AML-193 (cell line): ENCODE measurements at places on chromosomes 1 and 21.

GRCh38 chr1:25902462-25902861 lies 3.8 kb downstream of the STMN1 start:
- DNase-seq: no peak

- no peak for DNase-seq
Measured at GRCh38 chr1:26477446-26478152, 5.4 kb downstream of the HMGN2 start.

- DNase-seq: no peak
Measured at GRCh38 chr1:51976846-51977602, 13.5 kb downstream of the RAB3B start.

DNA sequence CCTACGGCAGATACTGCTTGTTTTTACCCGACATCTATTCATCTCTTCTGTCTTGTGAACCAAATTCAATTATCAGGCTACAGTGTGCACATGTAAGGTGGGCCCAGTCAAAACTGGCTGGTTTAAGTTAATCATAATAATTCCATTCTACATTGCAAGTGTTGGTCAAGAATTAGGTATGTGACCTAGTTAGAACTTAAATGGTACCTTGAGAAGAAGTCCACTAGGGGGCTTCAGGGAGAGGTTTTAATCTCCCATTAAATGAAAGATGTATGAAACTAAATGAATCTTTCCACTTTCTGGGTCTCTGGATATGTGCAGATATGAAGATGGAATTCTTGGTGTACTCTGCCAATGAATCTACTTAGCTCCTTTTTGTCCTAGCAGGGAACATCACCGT lies 187.1 kb downstream of the CDC42BPA start:
- peak; percentile 0 for DNase-seq

DNA sequence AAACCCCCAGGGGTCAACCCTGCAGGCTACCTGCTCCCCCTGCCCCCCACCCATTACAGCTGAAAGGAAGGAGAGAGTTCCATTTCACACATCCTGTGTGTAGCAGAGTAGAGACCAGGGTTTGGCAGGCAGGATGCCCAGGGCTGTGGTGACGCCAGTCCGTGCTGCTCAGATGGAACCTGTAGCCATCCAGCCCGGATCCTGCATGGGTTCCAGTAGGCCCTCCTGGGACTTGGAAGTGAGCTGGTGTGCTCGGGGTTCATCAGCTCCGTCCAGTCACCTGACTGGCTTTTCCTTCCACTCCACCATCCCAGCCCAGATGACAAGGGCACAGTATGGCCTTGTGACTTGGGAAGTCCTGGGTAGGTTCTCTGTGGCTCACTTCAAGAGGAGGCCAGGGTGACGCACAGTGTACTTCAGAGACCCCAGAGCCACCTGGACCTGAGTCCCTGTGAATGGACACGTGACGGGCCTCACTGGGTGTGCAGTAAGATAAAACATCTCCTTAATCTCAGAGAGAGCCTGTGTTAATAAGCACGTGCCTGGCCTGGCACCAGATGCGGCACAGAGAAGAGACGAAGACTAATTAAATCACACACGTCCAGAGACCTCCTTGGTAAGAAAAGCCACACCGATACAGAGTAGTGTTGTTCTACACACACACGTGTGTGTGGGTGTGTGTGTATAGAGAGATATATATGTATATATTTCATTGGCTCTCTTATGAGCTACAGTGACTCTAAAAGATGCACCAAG lies 16.0 kb downstream of the ITPKB start:
- DNase-seq: no peak

- DNase-seq: no peak
Measured at GRCh38 chr1:201414051-201414738, 7.3 kb downstream of the TNNI1 start.
